CD4-positive, CD25-positive, alpha-beta regulatory T cell (primary cell): ENCODE measurements at places on chromosomes 3 and 15.
A peak's percentile ranks its signal among the peaks of the same experiment; 100 is the strongest.

GRCh38 chr3:4250064-4250463, 53.1 kb upstream of the SETMAR start:
- no peak for DNase-seq

- DNase-seq, result no peak
These were observed 52.8 kb downstream of the CLASP2 start for GRCh38 chr3:33665294-33665693.

DNA sequence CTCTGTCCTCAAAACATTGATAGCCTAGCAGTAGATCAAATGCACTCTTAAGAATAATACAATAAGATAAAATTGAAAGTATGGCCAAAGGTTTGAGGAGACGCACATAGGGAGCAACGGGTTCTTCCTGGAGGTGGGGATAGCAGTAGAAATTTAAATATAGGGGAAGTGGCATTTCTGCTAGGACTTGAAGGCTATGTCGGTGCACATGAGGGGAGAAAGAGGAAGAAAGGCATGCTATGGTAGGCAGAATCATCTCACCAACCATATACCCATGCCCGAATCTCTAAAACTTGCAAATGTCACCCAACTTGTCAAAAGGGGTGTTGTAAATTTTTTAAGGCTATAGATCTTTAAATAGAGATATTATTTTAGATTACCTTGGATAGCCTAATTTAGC, 735.1 kb upstream of the LMCD1 start:
- DNase-seq, result no peak

- DNase-seq, result no peak
These were observed 15.0 kb upstream of the SRP14 start for GRCh38 chr15:40053831-40054604.

DNA sequence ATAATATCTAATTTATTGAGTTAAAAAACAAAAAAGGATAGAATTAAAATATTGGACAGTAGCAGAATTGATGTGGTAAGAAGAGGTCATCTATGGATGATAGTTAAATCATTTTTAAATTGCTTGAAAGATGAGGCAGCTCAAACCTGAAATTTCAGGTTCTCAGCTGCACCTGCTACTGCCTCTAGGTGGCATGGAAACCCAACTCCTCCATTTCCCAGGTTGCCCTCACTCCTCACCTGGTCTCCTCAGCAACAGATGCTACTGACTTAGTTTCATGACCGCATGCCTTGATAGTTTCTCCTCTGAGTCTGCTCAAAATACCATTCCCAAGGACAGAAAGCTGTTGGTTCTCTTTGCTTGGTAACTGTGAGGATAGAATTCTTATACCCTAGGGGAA, 148.1 kb downstream of the ABHD5 start:
- no peak for DNase-seq

DNA sequence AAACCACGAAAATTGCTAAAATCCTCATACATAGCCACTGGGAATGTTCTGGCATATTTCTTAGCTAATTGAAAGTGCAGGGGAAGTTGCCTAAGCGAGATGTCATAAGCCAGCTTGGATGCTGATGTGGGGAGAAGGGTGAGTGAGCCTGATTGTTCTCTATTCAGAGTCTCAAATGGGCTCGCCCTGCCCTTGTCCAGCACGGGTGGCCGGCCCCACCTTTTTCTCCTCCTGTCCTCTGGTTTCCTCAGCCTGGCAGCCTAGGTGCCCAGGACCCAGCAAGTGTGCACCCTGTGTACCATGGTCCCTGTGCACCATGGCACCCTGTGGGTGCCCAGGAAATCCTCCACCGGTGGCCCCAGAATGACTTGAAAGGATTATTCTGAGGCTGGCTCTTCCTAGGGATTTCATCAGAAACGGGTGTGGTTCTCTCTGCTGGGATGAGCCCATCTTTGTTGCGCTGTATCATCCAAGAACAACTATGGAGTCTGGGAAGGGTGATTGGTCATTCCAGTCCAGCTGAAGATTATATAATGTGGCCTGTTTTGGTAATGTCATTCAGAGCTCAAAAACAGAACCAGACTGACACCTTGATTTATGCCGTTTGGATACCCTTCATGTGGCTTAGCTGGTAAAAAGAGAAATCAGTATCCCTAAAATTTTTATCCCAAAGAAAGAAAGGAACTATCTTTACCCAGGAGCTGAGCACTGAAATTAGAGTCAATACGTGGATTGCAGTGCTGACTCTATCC, 150.8 kb upstream of the BHLHE40 start:
- DNase-seq, result no peak

- DNase-seq, result no peak
These were observed 3.8 kb upstream of the ZNF385D start for GRCh38 chr3:21754839-21755238.

- DNase-seq, result no peak
These were observed 564.5 kb downstream of the PDCD6IP start for GRCh38 chr3:34362910-34363309.

GRCh38 chr15:92146511-92147150, 247.1 kb upstream of the ST8SIA2 start:
- no peak for DNase-seq

- no peak for DNase-seq
These were observed 5.0 kb downstream of the C2CD4A start for GRCh38 chr15:62071711-62072308.

DNA sequence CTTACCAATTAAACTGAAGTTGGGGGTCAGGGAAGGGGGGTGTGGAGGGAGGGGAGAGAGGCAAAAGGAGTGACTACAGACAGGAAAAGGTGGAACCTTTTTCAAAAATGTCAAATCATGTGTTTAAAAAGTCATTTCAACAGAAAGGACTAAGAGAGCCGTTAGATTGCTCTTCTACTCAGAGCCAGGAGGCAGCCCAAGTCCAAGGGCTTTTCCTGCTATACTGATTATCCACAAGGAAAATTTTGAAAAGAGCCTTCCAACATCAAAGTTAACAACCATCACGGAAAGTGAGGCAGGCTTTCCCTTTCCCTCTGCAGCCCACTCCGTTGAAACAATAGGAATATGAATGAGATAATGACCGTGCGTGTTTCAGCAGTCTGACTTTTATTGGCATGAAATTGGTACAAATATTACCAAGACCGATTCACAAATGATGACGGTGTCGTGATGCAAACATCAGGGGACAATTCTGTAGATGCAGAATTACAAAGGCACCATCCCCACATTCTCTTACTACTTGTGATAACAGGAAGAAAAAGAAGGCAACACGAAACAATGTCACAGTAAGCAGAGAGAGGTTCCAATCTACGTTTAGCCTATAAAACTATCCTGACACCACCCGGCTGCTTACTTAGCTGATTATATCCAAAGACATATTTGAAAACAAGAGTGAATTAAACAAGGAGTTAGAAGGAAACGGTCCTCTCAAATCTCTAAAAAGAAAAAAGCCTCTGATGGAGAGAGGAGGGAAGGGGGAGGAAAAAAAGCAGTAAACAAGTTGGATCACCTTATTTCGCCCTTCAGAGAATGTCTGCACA, 453.7 kb downstream of the FOXP1 start:
- peak; percentile 58 for DNase-seq

- DNase-seq, result no peak
These were observed 17.4 kb upstream of the KLHL6 start for GRCh38 chr3:183572935-183573334.

DNA sequence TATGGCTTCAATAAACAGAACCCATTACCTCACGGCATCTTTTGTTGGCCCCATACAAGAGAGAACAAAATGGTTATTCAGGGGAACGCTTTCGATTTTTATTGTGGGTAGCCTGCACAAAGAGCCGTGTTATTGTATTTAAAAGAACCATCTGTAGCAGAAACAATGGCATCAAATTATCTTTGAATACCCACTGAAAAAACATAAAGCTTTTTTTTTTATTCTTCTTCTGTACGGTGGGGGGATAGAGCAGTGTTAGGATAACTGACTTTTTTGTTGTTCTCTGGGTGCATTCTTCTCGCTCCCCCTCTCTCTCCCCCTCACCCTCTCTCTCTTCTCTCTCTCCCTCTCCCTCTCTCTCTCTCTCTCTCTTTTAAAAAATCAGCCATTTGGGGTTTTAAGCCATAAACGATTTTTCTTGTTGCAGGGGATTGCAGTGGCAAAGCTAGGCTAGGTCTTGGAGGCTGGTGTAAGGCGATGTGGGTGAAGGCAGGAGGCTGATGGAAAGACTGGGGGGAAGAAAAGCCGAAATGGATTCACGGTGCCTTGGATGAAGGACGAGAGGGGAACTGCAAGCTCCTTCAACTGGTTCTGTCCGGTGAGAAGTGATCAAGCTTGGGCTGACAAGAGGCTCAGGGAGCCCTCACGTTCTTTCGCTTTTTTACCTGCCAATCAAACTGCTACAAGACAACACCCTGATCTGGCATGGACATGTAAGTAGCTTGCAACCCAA, 12.4 kb upstream of the SOX2 start:
- DNase-seq, result no peak

DNA sequence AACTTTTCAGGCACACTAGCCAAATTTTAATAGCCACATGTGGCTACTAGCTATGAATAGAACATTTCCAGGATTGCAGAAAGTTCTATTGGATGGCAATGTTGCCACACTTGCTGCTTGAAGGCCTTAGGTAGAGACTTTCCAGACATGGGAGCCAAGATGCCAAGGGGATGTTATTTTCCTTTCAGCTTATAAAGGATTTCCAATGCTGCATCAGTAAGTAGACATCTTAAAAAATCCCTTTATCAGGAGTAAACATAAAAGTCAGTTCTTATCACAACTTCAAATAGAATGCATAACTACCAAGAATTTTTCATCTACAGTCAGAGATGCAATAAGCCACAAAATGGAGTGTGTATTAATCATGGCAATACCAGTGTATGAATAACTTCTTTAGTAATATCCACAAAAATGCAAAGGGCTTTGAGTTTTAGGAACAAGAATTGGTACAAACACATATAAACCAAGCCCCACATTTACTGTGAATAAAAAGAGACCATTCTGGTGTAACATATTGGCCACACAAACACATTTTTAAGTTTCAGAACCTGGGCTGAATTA, 457.1 kb upstream of the ADAMTS9 start:
- no peak for DNase-seq

DNA sequence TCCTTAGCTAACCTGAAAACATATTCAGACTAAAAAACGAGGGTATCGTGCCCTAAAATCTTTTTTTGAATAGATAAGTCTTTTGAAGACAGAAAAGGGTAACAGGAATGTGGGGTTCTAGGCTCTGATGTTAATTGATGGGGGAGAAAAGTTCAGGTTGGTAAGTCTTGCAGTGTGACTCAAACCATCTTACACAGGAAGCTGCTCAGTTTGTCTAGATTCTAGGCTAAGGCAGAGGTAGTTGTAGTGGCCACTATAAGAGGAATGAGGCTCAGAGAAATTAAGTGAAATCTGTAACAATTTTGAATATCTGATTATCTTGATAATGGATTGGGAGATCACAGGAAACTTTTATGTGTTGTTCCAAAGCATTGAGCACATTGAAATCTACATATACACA, 267.9 kb downstream of the PDCD6IP start:
- DNase-seq, result no peak

DNA sequence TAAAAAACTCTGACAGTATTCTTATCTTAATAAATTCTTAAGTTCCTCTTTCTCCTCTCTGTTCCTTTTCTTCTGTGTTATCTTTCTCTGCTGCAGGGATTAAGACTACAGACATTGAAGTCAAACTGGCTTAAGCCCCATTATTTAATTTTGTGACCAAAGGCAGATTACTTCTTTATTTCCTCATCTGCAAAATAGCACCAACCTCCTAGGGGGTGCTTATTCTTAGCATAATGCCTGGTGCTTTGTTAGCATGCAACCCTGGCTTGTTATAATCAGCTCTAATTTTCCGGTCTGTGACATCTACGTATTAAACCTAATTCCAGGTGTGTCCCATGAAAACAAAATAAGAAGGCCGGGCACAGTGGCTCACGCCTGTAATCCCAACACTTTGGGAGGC, 23.8 kb downstream of the SEMA6D start:
- DNase-seq, result no peak

GRCh38 chr3:61780455-61781228, 219.3 kb downstream of the PTPRG start:
- no peak for DNase-seq

GRCh38 chr3:48558493-48559134, 2.0 kb upstream of the PFKFB4 start:
- no peak for DNase-seq

- no peak for DNase-seq
These were observed 50.1 kb downstream of the NR1D2 start for GRCh38 chr3:23995219-23995618.

GRCh38 chr15:83209333-83209732, 1.7 kb upstream of the HDGFL3 start:
- DNase-seq, result no peak

DNA sequence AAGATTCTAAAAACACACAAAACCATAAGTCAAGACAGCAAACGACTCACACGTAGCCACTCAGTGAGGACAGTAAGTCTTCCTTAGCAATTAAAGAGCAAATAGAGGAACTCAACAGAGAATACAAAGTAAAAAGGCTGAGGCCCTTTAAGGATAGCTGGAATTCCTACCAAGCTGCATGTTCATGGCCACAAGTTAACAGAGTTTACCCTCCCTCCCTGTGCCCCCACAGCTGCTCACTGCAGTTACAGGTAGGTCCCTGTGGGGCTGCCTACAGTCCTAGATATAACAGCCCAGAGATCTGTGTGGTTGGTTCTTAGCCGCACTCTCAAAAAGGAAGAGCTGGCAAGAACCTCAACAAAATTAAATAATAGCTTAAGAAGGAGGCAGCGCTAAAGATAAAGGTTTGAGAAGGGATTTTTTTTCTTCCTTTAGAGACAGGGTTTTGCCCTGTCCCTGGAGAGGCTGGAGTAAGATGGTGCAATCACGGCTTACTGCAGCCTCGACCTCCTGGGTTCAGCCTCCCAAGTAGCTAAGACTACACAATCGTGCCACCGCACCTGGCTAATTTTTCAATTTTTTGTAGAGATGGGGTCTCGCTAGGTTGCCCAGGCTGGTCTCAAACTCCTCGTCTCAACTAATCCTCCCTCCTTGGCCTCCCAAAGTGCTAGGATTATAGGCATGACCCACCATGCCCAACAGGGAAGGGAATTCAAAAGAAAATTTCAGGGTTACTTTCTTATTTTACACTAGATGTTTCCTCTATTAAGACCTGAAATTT, 19.3 kb downstream of the SFMBT1 start:
- no peak for DNase-seq

DNA sequence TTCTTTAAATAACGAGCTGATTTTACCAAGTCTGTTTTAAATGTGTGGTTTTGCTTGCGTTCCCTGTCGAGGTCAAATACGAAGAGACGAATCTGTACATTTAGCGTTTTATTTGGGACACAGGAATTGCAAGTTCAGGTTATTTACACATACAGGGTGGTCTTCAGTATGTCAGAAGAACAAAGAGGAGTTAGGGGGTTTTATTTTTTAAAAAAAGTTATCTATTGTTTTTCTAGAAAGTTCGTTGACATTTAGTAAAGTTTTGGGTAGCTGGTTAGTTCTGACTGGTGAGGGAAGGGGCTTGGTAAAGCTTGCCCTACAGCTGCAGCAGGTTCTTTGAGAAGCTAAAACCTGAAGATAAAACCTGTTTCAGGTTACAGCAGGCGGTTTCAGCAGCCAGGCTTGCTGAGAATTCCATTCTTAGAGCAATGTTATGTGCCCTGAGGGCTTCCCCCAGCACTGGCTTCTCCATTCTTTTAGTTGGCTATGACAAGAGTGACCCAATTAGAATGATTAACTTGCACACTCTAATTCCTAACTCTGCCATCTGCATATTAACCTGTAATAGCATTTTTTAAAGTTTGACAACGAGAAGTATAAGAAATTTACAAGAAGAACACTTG, 815 bp upstream of the ZNF280D start:
- DNase-seq, result no peak

- no peak for DNase-seq
These were observed 50.1 kb downstream of the RYR3 start for GRCh38 chr15:33360886-33361285.

- DNase-seq, result no peak
These were observed 17.9 kb downstream of the ILDR1 start for GRCh38 chr3:122004107-122004506.
